ENCODE measurements at places on chromosomes 11 and 22.
A peak's percentile ranks its signal among the peaks of the same experiment; 100 is the strongest.

DNA sequence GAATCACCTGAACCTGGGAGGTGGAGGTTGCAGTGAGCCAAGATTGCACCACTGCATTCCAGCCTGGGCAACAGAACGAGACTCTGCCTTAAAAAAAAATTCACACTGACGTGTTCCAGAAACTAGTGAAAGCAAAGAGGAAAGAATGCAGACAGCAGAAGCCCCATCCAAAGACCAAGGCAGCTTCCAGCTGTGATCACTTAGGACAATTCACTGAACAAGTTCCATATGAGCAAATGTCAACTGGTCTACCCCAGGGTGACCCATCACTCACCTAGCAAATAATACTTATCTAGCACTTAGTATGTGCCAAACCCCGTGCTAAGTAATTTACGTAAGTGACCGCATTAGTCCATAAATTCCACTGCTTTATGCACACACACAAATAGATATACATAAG lies 138.9 kb downstream of the LARGE1 start:
- no peak for DNase-seq

- DNase-seq: no peak
These were observed 11.9 kb downstream of the DUSP8 start for GRCh38 chr11:1560002-1560648.

DNA sequence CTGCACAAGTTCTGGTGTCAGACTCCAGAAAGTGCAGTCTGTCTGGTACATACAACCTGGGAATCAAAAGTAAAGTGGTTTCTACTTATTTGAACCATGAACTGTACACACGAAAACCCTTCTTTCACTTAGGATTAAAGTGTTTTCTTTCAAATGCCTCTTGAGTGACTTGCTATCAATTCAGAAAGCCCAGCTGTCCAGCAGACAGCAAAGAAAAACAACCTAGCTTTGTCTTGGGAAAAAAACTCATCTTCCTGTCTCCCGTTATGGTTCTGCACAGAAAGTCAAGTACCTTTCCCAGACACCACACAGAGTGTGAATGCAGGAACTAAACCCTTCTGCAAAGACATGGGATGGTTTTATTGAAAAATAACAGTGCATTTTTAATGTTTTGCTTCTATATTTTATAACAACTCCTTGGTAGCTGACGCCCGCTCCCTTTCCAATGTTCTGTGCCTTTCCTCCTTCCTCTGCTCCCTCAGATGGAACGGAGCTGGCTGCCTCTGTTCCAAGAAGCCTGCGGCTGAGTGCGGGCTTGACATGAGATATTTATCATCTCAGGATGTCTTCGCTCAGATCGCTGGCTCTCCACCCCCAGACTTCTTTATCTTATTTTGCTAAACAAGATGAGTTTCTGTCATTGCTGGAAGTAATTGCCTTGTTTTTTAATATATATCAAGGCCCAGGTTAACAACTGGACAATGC lies 322.3 kb upstream of the B3GAT1 start:
- DNase-seq: no peak

- DNase-seq: no peak
These were observed 180.2 kb downstream of the NAV2 start for GRCh38 chr11:19892876-19893275.

DNA sequence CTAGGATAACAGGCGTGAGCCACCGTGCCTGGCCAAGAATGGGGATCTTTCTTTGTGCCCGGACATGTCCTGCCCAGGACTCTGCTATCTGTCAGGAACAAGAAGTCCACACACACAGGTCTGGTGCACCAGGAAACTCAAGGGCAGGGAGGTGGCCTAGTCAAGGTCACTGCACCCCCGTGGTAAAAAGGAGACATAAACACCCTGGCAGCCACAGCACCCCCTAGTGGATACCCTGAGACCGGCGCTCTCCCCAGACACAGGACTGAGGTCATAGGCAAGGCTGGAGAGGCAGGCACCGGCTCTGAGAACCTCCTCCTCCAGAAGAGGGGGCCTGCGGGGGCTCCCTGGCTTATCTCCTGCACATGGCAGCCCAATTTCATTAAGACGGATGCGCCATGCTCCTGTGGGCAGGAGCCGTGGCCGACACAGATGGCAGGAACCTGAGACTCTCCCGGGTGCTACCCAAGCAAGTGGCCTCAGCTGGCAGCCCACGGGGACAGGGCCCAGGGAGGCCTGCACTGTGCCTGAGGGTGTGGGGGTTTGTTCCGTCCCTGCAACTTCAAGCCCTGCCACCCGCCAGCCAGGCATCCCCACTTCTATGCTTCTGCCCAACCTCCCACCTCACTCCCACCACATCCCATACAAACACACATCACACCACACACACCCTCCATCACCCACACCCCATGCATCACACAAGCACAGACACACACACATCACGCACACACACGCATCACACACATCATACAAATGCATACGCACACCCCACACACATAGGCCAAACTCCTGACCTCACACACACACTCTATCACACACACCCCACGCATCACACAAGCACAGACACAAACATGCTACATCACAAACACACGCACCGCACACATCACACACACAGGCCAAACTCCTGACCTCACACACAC lies 19.6 kb downstream of the MACROD1 start:
- peak; percentile 72 for DNase-seq

DNA sequence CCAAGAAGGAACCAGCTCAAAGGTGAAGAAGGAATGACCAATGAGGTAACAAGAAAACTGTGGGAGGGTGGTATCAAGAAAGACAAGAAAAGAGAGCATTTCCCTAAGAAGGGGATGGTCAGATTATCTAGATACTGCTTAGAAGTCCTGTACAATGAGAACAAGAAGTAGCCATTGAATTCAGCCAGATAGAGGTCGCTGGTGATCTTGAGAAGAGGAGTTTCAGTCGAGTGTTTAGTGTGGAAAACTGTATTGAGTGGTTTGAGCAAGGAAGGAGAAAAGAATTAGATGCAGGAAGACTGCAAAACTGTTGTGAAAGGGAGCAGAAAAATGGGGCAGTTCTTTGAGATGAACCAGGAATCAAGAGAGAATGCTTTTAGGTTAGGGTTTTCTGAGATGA lies 74.6 kb upstream of the FAT3 start:
- DNase-seq: no peak

DNA sequence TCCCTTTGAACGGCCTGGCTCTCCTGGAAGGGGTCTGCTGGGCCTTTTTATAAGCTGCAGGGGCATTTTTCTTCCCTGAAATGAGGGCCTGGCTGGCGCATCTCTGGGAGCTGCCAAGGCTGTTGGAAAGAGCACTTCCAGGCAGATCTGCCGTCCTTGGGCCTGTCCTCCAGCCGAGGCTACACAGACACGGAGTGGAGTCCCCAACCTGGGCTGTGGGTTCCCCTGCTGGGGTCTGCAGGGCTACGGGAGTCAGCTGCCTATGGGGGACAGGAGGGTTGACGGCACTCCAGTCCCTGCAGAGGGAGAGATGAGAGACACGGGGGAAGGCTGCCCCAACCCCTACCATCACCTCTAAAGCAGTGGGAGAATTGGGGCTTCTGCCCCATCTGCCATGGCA lies 606.6 kb downstream of the TBC1D22A start:
- no peak for DNase-seq

DNA sequence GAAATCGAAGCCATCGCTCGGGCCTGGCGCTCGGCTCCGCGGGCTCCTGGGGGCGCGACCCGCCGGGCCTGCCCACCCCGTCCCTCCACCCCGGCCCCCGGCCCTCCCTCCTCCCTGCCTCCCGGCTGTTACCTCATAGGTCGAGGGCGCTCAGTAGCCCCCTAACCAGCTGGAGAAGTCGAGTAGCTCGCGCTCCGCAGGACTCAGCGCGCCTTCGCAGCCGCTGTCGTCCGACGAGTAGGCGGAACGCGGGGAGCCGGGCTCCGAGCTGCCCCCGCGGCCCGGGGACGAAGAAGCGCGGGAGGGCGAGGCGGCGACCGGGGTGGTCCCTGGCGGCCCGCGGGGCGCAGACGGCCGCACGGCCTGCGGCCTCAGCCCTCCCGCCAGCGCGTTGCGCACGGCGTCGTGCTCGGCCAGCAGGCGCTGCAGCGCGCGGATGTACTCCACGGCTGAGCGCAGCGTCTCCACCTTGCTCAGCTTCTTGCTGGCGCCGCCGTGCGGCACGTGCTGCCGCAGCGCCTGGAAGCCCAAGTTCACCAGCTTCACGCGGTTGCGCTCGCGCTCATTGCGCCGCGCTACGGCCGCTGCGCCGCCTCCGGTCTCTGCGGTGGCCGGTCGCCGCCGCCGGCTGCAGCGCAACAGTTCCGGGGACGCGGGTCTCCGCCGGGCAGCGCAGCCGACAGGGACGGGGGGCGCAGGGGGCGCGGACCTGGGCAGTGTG lies 627 bp downstream of the ASCL2 start:
- DNase-seq: peak; percentile 84

- no peak for DNase-seq
These were observed 130.0 kb downstream of the CACNA1I start for GRCh38 chr22:39700565-39700964.

DNA sequence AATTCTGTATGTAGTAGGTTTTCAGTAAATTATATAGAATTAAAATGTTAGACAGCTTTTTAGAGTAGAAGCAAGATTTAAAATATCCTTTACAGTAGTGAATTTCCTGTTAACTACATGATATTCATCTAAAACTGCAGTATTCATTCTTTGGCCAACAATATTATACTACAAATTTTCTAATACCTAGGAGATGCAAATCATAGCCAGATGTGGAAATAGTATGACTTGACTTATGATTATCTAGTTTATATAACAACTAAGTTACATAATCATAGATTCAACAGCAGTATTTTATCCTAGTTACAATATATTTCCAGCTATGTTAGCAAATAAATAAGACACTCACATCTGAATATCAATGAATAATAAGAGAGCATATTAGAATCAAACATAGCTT lies 163.2 kb downstream of the MSANTD4 start:
- DNase-seq: no peak

DNA sequence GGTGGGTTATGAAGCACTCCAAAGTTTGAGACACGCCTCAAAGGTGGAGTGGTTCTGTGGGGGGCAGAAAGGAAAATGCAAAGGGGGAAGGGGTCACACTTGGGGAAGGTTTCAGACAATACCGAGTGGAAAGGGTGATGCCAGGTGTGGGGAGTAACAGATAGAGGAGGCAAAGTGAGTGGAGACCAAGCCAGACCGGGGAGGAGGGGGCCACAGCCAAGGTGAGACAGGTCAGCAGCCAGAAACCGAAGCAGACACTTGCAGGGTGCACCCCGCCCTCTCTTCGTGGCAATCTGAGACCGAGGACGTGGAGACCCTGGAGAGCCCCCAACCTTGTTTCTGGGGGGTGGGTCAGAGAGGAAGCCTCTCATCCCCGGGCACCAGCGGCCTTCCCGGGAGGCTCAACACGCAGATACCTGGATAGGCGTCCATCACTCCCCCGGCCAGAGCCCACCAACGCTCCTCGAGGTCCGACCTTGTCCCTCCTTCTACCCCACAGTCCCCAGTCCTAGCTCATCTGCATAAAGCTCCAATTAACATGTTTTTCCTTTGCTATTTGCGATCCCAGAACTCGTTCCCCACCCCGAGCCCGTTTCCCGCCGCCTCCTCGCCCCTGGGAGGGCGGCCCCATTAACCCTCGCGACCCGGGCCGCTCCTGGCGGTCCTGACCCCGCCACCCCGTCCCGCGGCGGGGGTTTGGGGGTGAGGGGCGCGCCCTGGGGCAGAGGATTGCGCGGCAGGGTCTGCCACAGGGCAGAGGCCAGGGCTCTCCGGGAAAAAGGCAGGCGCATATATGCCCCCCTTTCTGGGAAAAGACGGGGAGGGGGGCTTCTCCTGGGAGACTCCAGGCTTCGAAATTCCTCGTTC lies 21.8 kb downstream of the RTN4RL2 start:
- no peak for DNase-seq

DNA sequence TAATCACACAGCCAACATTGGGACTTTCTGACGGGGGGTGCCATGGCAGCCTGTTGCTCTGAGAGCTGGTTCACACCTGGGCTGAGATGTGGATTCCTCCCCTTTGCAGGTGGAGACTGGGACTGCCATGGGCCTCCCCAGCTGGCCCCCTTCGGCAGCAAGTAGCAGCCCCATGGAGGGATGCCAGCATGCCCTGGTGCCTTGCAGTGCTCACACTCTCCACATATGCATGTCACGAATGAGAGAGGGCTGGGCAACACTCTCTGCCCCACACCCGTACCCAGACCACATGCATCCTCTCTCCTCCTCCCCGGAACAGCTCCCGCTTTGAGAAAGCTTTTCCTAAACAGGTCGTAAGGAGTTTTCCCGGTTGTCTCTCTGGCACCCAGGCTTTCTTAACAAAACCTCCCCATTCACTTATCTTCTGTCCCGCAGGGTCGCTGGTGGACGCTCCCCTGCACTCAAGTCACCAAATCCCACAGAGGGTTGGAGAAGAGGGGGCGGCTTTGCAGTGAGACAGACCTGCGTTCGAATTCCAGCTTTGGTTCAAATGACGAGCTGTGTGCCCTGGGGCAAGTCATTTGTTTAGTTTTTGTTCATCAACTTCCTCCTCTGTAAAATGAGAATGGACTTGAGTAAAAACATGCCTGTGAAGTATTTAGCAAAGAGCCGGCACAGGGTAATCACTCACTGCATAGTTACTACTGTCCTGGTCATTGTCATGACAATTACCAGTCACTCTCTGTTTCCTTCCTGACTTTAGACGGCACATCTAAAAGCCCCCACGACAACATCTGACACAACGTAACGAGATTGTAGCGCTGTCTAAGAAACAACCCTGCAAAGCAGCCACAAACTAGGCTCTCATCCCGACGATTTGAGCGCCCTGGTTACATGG lies 231.3 kb upstream of the B3GAT1 start:
- DNase-seq: no peak

GRCh38 chr11:102709201-102709945 lies 3.8 kb upstream of the MMP27 start:
- no peak for DNase-seq

DNA sequence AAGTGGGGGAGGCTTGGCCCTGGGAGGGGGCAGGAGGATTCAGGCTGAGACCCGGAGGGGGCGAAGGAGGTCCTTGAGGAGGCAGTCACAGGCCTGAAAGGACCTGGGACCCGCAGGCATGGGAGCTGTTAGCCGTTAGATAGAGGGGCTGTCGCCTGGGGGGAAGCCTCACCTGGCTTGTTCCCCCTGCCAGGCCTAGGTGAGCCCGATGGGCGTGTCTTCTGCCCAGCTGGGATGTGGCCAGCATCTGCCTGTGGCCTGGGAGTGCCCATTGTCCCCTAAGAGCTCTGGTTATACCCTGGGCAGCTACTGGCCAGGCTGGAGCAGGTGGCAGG lies 1.8 kb upstream of the DUSP8 start:
- no peak for DNase-seq

DNA sequence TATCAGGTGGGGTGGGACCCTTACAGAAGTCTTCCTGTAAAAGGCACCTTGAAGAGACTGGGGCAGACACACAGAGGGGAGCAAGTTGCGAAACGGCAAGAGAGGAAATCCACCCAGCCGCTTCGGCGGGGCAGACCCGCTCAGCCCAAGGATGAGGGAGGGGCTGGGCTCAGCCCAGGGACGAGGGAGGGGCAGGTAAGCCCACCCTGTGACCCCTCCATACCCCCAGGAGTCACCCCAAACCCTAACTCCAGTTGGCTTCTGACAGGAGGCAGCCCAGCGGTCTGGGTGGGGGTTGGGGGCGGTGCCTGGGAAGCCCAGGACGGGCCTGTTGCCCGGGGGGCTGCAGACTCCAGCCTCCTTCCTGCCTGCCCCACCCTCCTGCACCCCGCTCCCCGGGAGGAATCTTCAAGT lies 965 bp downstream of the OSBPL5 start:
- no peak for DNase-seq

GRCh38 chr11:119572481-119573424 lies 149.8 kb upstream of the THY1 start:
- no peak for DNase-seq

- DNase-seq: no peak
These were observed 149.5 kb downstream of the COMMD9 start for GRCh38 chr11:36139767-36140166.

- no peak for DNase-seq
These were observed 52.7 kb upstream of the BARX2 start for GRCh38 chr11:129322941-129323340.

All from ecto neural progenitor cell (in vitro differentiated cells).